ENCODE measurements at places on chromosomes 6 and 20. TPM values are rescaled to one million over a fixed set of nuclear protein-coding genes. Genes with fewer than 3 reads are reported as not detected.

- no peak for DNase-seq
- peaks cover 9% of the 10 kb centered on the region for H3K4me1 ChIP-seq
Measured at GRCh38 chr20:34216382-34216742, 24.9 kb upstream of the ASIP start.

DNA sequence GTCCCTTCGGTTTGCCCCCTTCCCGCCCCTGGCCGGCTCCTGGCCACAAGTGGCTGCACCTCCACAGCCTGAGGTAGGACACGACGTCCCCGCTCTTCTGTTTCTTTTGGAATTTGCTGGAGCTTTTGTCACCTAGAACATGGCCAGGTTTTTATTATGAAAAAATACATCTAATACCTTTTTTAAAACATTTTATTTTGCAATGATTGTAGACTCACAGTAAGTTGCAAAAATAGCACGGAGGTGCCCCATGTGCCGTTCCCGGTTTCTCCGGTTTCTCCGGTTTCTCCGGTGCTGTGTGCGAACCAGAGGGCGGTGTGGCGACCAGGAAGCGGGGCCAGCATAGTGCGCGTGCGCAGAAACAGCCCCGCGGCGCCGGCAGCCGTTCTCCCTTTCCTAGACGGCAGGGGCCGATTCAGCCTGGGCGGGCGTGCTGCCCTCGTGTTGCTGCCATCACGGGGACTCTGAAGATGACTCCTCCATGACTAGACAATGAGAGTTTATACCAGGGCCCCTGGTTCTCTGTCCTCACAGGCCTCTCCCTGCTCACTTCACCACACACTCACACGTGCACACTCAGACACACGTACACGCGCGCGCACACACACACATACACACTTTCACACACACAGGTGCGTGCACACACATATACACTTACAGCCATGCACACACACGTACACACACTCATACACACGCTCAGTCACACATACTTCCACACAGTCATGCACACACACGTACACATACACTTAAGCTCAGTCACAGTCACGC, 102.1 kb downstream of the TMEM242 start:
- no peak overlapping the region for H3K27ac ChIP-seq
- no peaks in the 10 kb centered on the region for H3K27me3 ChIP-seq
- H3K36me3 ChIP-seq = no peaks in the 10 kb centered on the region

SSTR4 gene
- not detected for total RNA-seq

PSMF1 gene
- 128 TPM for total RNA-seq

SLC32A1 gene
- total RNA-seq = not detected

All from heart left ventricle (tissue), 16 donors.